ENCODE measurements at places on chromosomes 1 and 21. TPM values are rescaled to one million over a fixed set of nuclear protein-coding genes. Genes with fewer than 3 reads are reported as not detected.
A peak's percentile ranks its signal among the peaks of the same experiment; 100 is the strongest.

- peak; percentile 21 for DNase-seq
Measured at GRCh38 chr1:221439747-221440501, 302.0 kb downstream of the DUSP10 start.

DNA sequence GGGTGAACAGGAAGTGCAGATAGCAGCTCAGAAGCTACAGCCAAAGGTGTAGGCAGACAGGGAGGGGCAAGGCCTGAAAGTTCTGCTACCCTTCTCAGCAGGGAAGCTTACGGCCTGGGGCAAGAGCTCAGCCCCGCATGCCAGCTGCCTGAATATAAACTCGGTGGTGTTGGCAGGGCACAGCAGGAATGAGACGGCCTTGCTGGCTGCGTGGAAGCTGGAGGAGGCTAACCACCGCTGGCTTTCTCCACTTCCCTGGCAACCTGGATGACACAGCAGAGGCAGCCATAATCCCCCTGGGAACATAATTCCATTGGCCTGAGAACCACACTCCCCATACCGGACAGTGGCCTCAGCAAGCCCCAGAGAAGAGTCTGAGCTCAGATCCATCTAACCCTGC lies 81.9 kb upstream of the PRRC2C start:
- no peak for DNase-seq

DNA sequence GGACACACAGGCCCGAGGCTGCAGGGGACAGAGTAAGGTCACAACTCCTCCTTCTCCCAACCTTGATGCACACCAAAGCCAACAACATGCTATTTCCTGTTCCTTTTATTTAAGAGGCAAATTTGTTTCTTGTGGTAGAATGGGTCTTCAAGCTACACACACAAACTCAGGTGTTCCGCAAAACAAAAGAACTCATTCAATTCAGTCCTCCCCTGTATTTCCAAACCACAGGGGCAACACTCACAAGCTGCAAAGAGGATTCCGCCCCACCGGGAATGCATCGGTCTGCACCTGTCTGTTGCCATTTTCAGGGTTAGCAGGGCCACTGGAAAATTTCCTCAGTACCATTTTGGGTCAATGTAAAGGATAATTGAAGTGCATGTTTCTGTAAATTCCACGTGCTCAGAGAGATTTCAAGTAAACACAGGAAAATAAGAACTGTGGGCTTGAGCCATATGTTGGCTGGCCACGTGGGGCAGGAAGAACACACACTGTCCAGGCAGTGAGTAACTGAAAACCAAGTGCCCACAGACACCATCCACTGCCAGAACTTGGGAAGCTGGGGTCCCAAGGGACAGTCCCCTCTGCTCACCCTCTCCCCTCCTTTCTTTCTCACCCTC lies 145.2 kb upstream of the ERG start:
- no peak for DNase-seq

DNA sequence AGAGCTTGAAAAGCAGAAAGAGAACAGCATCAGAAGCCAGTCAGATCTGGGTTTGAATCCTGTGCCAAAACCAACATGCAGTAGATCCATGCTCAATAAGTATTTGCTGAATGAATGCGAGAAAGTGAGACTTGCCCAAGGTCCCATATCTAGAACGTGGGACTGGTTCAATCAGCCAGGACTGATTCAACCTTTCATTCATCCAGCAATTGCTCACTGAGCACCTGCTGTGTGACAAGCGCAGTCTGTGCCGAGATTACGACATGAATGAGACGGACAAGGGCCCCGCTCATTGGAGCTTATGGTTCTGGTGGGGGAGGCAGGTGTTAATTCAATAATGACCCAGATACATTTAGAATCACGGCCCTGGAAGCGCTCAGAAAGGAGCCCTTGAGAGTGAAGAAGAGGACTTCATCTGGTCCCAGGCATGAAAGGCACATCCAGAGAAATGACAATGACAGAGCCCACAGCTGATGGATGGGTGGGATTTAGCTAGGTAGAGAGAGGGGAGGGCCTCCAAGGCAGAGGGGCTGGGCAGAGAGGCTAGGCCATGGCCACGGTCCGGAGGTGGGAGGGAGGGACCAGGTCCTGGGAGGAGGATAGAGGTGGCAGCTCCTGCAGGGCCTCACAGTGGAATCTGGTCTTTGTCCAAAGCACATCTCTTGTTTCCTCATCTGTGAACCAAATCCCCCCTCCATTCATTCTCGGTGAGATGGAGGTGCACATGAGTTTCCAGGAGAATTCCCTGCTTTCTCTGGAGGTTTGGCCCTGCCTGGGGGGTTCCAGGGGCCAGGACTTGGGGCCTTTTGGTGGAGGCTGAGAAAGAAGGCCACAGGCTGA lies 4.2 kb upstream of the FAM131C start:
- DNase-seq: no peak

- no peak for DNase-seq
Measured at GRCh38 chr1:35282172-35282571, 13.7 kb downstream of the ZMYM4 start.

DNA sequence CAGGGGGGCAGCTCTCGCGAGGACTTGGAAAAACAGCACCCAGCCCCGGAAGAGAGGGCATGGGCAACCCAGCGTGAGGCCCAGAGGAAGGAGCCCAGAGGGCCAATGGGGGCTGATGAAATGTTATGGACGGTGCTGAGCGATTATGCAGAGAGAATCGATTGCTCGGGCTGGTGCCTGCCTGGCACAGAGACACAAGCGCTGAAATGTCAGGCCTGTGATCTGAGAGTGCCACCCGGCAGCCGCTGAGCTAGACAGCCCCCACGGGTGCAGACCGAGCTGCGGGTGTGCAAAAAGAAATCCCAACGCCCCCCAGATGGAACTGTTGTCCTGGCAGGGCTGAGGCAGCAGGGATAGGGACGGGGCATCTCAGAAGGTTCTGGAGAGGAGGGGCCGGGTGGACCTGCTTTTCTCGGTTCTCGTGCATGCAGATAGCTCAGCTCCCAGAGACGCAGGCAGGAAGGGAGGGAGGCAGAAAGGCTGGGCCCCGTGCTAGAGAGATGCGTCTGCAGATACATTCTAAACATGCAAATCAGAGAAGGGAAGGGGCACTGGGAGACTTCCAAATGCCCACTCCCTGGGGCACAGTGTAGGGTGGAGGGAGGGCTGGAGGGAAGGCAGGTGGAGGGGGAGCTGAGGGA lies 41.5 kb downstream of the TAS1R2 start:
- DNase-seq: no peak

GRCh38 chr1:67338642-67339041 lies 31.0 kb downstream of the IL12RB2 start:
- DNase-seq: no peak

- DNase-seq: no peak
Measured at GRCh38 chr1:54080598-54081049, 27.2 kb downstream of the TCEANC2 start.

GRCh38 chr1:39668894-39669293 lies 3.0 kb downstream of the NT5C1A start:
- DNase-seq: no peak

GRCh38 chr1:53271446-53272090 lies 33.2 kb upstream of the MAGOH start:
- no peak for DNase-seq

DNA sequence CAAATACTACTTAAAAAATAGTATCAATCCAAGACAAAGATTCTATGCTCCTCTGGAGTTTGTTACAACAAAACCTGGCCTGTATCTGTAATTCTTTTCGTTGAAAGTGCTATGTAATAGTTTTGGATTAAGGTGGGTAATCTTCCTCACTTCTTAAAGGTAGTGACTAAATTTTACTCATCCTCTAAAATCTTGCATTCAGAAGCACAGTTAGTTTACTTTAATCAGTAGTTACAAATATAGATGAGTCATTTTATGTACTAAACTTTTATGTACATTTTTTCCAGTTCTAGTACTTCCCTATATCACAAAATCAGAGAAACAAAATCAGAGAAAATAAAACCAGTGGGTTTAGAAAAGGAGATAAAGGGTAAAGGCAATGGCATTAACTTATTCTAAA lies 51.3 kb downstream of the ZNHIT6 start:
- no peak for DNase-seq

DNA sequence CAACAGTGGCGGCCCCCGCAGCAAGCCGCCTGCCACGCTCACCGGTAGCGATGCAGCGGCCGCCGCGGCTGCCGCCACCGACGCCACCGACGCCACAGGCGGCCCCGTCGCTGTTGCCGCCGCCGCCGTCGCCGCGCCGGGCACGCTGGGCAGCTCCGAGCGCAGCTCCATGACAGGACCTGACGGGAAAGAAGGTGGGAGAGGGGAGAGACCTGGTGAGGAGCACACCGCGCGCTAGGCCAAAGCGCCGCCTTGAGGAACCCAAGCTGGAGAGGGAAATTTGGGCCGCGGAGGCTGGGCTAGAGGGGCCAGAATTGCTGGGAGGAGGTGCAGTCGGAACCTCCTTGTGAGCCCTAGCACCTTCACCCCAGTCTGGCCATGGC lies 1.9 kb downstream of the DMRTA2 start:
- DNase-seq: no peak

DNA sequence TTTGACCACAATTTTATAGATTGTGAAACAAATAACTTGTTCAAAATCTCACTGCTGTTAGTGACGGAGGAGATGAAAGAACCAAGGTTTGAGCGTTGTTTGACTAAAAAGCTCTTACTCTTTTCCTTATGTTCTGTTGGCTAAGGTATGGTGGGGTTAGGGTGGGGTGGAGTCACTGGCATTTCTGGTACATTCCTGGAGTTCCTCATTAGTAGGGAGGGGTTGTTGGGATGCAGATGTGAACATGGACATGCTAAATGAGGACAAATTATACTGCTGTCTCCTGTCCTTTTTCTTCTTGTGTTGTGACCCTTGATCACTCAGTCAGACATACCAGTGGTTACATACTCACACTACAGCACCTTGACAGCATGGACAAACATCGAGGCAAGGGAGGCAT lies 26.2 kb upstream of the CD1D start:
- DNase-seq: no peak

- no peak for DNase-seq
Measured at GRCh38 chr1:195897076-195897475, 711.2 kb downstream of the KCNT2 start.

DNA sequence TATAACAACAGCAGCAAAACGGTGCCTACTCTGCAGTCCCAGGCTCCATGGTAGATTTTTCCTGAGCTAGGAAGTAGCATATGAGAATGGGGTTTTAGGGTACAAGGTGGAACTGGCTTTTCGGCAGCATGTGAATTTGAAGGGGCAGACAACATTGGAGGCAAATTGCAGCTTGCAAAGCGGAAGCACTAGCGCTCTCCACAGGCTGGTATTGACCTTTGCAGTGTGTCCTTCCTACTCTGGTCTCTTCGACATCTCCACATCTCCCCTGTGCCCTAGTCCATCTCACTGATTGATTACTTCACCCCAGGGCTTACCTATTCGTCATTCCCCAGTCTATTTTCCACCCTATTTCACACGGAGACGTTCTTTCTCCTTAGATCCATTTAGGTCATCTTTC lies 13.0 kb downstream of the IGSF21 start:
- DNase-seq: no peak

GRCh38 chr1:26537951-26538352 lies 8.4 kb downstream of the RPS6KA1 start:
- DNase-seq: no peak

GRCh38 chr1:109725510-109725909 lies 13.5 kb downstream of the GSTM5 start:
- DNase-seq: no peak

- DNase-seq: peak; percentile 76
Measured at GRCh38 chr21:43659136-43660000, at the start of the genes HSF2BP and RRP1B. HSF2BP (minus strand) TSS chr21:43659488; CDS start chr21:43658096, 1,392 bp downstream. RRP1B (plus strand) TSS chr21:43659560; CDS start chr21:43659665, 105 bp downstream.

GRCh38 chr1:119308130-119308700 lies 60.4 kb upstream of the HAO2 start:
- DNase-seq: no peak

GRCh38 chr1:227935826-227936225 lies 11.9 kb downstream of the WNT9A start:
- DNase-seq: no peak

- DNase-seq: peak; percentile 88
Measured at GRCh38 chr1:27365372-27366112, 1.2 kb downstream of the MAP3K6 start.

DNA sequence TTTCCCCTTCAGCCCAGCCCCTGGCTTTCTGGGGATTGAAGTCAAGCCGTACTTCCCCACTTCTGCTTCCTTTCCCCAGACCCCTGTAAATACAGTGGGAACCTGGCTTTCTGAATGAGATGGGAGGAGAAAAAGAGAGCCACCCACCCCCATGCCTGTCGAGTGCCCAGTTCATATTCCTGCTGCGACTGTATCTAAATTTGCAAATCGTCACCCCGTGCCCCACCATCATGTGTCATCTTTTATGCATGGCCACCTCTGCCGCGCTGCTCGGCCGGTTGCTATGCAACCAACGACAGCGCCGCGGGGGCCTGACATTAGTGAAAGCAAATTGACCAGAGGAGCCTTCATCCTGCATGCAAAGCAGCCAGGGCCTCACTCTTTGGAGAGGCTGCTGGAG lies 143.0 kb downstream of the ELAVL4 start:
- no peak for DNase-seq

GRCh38 chr1:158952416-158952815 lies 21.1 kb downstream of the PYHIN1 start:
- no peak for DNase-seq

DNA sequence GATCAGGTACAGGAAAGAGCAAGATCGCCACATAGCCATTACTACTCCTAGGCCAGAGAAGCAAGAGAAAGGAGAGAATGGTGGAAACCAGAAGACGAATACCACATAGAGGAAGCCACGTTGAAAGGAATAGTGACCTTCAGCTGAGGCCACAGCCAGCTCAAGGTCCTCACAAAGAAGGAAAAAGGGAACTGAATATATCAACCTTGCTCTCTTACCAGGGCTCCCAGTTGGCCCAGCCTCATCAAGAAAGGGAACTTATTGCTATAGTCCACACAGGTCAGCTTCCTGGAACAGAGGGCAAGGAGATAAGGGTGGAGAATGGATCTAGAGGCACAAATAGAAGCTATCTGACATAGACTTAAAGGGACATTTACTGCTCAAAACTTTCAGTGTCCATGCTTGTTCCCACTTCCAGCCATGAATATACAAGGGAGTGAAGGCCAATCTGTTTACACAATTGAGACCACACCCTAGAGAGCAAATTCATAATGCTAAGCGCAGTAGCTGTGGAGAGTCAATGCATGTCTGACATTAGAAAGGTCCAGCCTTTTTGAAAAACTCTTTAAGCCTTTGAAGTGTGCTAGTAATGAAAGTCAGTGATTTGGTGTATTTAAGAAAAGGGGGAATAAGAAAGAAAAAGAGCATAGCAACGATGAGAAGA lies 120.7 kb upstream of the ZC3H11B start:
- DNase-seq: no peak

Gene SLAMF9
- not detected for total RNA-seq

Gene ELOA
- total RNA-seq: 19.5 TPM

Gene BRDT
- not detected for total RNA-seq

Gene SH2D1B
- not detected for total RNA-seq

Gene RIMKLA
- 0.10 TPM for total RNA-seq

Gene ACTL8
- total RNA-seq: not detected

Gene RFX5
- total RNA-seq: 22.8 TPM

Gene OR2T3
- not detected for total RNA-seq

Gene ADCY10
- 0.20 TPM for total RNA-seq

Gene PRRX1
- 118 TPM for total RNA-seq

Gene FRRS1
- 31.3 TPM for total RNA-seq

Gene GNAT2
- not detected for total RNA-seq

Gene SAMSN1
- total RNA-seq: 9.6 TPM

Gene PLA2G2C
- total RNA-seq: not detected

Gene GBP6
- 0.39 TPM for total RNA-seq

All from skin of body (tissue), 3 donors.